ENCODE measurements at places on chromosomes 7 and 10.
A peak's percentile ranks its signal among the peaks of the same experiment; 100 is the strongest.

GRCh38 chr10:49609006-49609282 lies 1.2 kb upstream of the SLC18A3 start:
- no peak for DNase-seq

GRCh38 chr7:42097752-42098151 lies 139.3 kb downstream of the GLI3 start:
- no peak for DNase-seq

DNA sequence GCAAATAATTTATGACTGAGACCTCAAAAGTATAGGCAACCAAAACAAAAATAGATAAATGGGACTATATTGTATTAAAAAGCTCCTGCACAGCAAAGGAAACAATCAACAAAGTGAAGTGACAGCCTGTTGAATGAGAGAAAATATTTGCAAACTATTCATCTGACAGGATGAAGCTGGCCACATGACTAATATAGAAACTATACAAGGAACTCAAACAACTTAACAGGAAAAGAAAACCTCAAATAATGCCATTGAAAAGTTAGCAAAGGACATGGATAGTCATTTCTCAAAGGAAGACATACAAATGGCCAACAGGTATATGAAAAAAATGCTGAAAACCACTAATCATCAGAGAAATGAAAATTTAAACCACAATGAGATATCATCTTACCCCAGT lies 245.1 kb downstream of the STK31 start:
- DNase-seq: no peak

DNA sequence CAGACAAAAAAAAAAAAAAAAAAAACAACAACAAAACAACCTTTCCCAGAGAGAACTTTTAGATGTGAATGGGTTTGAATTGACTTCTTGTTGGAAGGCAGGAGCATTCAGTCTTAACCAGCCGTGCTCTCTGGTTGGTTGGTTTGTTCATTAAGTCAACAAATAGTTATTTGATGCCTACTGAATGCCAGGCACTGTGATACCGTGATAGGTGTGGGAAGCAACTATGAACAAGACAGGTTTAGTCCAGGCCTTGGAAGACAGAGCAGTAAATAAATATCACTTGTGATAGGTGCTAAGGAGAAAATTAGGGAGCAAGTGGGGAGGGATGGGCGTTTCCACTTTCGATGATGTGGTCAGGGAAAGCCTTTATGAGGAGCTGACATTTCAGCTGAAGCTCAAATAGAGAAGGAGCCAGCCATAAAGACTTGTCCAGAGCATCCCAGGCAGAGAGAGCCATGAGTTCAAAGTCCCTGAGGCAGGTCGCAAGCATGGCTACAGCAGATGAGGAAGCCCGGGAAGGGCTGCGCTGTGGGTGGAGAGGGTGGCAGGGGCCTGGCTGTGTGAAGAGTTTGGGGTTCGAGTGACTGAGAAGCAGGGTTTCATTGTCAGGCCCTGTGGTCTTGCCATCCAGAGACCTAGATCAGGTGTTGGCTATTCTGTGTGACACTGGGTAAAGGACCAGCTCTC lies 8.0 kb downstream of the TSPAN15 start:
- DNase-seq: no peak

DNA sequence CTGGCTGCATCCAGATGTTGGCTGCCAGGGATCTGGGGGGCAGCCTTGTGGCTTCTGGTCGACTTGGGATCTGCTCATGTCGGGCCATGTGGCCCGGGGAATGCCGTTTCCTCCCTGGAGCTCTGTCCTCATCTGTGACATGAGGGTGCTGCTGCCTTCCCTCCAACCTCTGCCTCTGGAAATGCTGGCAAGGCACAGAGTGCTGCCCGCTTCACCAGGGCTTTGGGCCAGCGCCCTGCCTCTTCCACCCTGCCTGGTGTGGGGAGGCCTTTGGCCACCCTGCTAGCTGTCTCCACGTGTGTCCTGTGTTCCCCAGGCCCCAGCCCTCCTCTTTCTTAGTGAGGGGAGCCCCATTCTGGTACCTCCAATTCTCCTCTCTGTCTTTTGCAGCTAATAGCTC lies 5.8 kb upstream of the SMARCD3 start:
- no peak for DNase-seq

GRCh38 chr7:130374507-130374906 lies 5.8 kb upstream of the CPA1 start:
- DNase-seq: no peak

DNA sequence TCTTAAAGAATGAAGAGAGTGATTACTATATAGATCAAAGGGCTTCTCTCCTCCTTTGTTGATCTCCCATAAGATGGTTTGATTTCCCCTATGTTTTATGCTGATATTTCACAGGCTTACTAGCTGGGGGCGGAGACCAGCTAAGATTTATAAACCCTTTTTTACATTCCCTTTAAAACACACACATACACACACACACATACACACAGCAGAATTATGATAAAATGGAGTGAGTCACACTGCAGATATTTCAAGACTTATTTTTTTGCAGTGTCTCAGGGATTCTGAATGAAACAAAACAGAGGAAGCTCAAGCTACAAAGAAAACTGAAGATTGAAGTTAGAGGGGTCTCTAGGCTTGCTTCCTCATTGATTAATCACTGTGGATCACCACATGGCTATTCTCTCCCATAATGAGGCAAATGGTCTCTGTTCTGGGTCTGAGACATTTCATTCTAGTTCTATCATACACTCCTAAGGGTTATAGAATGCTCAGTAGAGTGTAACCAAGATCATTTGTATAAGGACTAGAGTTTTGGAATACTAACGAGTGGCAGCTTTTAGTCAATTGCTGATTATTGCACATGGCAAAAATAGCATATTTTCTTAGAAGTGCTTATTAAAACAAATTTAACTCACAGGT lies 18.6 kb downstream of the INA start:
- DNase-seq: no peak

DNA sequence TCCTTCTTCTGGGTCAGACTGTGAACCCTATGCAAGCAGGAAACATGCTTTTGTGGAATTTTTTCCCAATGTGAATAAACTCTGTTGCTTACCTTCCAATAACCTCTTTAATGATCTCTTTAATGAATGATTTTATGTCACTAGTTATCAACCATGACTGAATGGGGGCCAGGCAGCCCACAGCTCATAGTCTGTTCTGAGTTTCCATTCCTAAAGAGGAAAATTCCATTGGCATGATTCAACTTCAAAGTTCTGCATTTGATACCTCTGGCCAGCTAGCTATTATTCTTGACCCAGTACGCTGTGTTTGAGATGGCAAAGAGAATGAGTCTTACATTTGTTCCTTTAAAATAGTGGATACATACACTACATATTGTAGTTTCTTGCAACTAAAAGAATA lies 867.8 kb upstream of the CELF2 start:
- no peak for DNase-seq

DNA sequence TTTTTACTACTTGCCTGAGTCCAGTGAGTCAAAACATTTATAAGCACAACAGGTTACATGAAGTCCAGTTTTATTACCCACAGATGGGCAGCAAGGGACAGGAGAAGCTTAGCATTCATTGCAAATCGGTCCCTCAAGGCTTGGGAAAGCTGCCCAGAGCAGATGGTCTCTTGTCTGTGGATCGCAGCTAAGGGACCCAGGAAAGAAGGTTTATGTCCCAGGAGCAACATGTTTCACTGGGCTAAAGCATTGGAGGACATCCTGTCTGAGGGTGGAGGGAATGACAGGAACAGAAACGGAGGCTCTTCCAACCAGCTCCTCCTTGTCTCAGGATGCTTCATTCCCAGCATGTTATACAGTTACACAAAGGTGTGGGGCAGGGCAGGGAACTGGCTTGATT lies 39.3 kb downstream of the TRIM24 start:
- no peak for DNase-seq

DNA sequence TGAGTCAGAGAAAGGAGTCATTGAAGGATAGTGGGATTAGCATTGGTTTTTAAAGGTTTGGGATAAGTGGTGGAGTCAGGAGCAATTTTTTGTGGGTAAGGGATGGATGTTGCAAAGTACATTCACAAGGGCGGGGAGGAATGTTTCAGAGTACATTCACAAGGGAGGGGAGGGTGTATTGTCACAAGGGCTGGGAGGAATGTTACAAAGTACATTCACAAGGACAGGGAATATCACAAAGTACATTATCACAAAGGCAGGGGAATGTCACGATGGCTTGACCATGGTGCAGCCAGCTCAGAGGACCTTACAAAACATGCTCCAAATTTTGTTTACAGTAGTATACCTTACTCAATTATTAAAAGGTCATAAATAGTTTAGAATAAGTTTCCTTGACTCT lies 30.3 kb downstream of the C1GALT1 start:
- DNase-seq: no peak

- no peak for DNase-seq
Observed at GRCh38 chr10:27253576-27253975, 13.0 kb upstream of the ACBD5 start.

DNA sequence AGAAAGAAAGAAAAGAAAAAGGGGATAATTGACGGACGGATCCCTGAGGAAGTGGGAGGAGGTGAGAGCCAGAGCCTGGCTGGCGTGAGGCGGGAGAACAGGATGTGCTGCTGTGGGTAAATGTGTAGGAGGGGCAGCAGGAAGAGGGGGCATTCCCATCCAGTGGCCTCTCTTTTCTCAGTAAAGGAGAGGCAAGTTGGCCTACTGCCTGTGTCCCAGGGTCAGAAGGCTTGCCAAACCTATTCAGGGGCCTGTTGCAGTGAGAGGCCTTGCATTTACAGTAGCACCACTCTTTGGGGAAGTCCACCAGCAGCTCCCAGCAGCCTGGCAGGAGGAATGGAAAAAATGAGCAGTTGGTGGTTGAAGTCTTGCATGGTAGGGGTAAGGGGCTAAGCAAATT lies 26.6 kb upstream of the ASCC1 start:
- DNase-seq: no peak

GRCh38 chr10:125159486-125159931 lies 854 bp downstream of the CTBP2 start:
- no peak for DNase-seq

DNA sequence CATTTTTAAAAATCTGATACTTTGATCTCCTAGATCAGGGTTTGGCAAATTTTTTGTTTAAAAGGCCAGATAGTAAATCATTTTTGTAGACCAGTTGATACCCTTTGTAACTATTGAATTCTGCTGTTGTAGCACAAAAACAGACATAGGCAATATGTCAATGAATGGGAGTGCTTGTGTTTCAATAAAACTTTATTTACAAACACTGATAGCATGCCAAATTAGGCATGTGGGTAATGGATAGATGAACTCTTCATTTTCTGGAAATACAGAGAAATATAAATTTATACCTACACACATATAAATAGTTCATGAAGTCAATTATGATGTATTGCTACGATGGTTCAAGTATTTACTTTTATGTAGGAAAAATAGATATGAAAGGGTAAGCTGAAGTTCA lies 60.4 kb downstream of the SEMA3A start:
- DNase-seq: no peak

GRCh38 chr10:70052462-70053217 lies at the start of gene MACROH2A2:
Gene MACROH2A2 (plus strand): TSS chr10:70052846. CDS start chr10:70075659, 22,813 bp downstream.
- no peak for DNase-seq

DNA sequence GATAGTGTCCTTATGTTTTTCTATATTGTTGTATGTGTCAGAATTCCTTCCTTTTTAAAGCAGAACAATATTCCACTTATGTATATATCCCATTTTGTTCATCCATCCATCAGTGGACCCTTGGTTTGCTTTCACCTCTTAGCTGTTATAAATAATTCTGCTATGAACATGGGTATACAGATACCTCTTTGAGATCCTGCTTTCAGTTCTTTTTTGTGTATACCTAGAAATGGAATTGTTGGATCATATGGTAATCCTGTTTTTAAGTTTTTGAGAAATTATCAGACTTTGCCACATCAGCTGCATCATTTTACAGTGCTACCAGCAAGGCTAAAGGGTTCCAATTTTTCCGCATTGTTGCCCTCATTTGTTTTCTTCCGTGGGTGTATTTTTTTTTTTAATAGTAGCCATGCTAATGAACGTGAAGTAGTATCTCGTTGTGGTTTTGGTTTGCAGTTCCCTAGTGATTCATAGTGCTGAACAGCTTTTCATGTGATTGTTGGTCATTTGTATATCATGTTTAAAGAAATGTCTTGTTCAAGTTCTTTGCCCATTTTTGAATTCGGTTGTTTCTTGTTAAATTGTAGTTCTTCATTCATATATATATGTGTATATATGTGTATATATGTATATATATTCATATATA lies 87.8 kb downstream of the LCOR start:
- no peak for DNase-seq

DNA sequence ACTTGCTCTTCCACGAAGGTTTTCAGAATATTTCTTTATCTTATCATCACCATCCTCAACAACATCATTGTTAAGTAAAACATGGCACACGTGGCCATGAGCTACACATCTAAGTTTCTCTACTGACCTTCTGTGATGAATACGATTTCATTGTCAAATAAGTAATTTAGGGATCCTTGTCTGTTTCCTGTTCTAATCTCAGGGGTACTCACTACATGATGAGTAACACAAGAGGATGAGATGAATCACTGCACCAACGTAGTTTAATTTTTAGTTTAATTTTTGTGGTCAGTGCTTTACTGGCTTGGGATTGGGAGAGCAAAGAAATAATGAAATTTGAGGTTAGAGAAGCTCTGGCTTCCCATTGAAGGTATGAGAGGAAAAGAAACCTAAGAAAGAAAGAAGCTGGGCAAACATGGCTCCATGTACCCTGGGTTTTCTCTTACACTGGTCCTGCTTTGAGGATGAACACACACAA lies 461.9 kb upstream of the KLF6 start:
- no peak for DNase-seq

- DNase-seq: no peak
Observed at GRCh38 chr10:81967716-81968115, 92.7 kb downstream of the NRG3 start.

DNA sequence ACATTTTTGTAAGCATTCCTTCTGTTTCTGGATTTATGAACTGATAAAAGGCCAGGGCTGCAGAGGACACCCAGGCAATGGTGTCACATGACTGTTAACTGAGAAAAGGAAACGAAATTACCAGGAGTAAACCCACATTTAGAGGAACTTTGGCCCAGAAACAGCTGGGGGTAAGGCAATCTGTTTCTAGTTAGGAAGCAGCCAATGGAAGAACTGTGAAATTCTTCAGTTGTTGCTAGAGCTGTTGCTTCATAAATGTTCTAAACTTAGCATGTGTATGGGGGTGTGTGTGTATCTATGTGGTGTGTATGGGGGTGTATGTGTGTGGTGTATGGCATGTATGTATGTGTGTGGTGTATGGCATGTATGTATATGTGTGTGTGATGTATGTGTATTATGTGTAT lies 11.8 kb upstream of the PDCD4 start:
- no peak for DNase-seq

DNA sequence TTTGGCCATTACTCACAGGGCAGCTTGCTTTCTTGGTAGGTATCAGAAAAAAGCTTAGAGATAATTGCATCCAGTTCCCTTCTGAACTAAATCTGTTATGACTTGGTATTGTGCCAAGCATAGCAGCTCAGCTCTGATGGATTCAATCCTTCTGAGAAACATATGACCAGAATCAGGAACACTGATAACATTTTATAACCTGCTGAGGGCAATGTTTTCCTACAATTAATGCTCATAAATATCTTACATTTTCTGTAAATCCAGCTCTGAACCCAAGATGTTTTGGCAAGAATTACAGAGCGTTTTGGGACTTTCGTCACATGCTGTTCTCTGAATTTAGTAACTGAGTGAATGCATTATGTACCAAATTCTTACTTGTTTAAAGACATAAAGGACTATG lies 167.8 kb downstream of the KIF20B start:
- no peak for DNase-seq

GRCh38 chr10:6115824-6116350 lies 27.1 kb downstream of the RBM17 start:
- no peak for DNase-seq

- DNase-seq: peak; percentile 89
Observed at GRCh38 chr10:68955832-68956532, at the start of gene DDX21. Gene DDX21 (plus strand): TSS chr10:68956170. CDS start chr10:68956226, 56 bp downstream.

- DNase-seq: peak; percentile 57
Observed at GRCh38 chr10:8402576-8402975, 348.1 kb downstream of the GATA3 start.

Measured in CD4-positive, alpha-beta T cell treated with Interleukin-12 subunit alpha and Interleukin-12 subunit beta, for 1 hour (primary cell).